ENCODE measurements at places on chromosomes 11 and 22.

DNA sequence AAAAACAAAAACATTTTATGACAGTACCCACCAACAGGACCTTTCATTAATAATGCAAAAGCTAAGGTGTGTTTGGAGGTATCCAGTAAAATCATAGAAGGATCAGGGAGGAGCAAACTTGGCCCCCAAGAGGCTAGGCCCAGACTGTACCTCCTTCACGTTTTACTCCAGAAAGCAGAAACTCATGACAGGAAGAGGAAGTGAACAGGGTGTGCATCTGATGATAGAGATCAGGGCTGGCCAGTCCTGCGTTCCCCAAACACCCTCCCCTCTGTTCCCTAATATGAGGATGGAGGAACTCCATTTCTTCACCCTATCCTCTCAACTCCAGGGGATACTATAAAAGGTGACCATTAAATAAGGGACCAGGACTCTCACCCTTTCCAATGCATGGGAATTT is 10.2 kb upstream of the MS4A12 start:
- DNase-seq: no peak

DNA sequence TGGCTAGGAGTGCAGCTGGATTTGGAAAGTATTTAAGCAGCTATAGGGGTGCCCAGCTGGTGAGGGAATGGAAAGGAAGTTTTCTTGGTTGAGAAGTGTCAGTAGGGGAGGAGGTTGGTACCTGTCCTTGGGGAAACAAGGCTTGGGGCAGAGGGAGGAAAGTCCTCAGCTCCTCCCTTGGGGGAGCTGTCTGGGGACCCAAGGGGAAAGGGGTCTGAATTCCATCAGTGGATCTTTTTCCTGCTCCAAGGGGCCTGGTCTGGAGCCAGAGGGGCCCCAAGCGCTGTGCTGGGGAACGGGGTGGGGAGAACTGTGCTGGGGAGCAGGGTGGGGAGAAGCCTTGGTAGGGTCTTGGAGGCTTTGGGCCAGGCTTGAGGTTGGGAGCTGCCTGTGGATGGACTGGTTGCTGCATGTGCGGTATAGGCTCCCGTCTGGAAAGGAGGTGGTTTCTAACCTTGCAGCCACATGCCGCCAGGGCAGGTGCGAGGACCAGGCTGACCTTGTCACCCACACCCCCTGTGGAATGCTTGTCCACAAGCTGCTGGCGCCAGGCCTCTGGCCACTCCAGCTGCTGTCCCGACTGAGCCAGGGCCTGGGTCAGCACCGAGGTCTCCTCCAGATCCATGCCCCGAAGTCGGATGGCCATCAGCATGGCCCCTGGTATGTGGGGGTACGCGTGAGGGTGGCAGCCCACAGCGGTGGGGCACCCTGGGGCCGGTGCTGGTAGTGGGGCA is 963 bp downstream of the TYMP start:
- DNase-seq: no peak

DNA sequence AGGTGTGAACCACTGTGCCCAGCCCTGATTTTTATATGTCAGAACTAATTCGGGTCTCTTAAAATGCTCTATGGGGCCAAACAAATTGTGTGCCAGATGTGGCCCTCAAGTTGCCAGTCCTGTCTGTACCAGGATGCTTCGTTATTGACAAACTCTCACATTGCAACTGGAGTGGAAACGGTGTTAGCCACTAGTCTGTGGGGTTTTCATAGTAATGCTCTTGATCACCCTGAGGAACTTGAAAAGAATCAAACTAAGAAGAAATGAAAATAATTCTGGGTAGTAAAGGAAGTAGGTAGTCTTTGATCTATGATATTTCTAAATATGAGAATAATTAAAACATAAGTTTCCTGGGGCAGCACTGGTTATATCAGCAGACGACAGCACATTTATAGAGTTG is 67.3 kb upstream of the ADSL start:
- DNase-seq: no peak

- DNase-seq: no peak
Measured at GRCh38 chr11:36364551-36365325, 68.7 kb downstream of the PRR5L start.

GRCh38 chr11:19441752-19442553 is 201.2 kb upstream of the E2F8 start:
- no peak for DNase-seq

GRCh38 chr11:104198576-104198975 is 34.6 kb upstream of the PDGFD start:
- no peak for DNase-seq

DNA sequence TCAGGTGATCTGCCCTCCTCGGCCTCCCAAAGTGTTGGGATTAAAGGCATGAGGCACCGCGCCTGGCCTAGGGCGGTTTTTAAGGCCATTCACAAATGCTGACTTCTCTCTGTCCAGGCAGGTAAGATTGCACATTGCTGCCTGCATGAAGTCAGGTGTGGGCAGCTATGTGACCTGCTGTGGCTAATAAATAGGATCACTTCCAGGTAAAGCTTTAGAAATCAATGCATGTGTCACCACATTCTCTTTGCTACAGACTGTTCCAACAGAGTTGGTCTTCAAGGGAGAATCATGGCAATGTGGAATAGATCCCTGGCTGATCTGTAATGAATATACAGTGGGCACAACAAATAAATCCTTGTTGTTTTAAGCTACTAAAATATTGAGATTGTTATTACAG is 260.3 kb upstream of the PITPNB start:
- no peak for DNase-seq

GRCh38 chr11:23205156-23205871 is 345.0 kb upstream of the CCDC179 start:
- no peak for DNase-seq

GRCh38 chr22:32518381-32518780 is 43.8 kb downstream of the FBXO7 start:
- DNase-seq: no peak

DNA sequence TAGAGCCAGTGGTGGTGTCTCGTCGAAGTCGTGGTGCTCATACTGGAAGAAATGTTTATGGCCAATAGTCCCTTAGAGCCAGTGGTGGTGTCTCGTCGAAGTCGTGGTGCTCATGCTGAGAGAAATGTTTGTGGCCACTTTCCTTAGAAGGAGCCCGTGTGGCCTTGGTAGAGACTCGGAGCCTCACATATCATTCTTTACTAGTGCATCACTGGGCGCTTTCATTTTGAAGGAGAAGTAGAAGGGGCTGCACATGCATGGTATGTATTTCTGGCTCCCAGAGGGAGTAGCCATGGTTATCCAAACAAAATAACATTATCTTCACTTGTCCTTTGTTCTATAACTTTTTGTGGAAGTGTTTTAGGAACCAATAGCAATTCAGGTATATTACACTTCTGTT is 69.5 kb downstream of the JAM3 start:
- DNase-seq: no peak

- no peak for DNase-seq
Measured at GRCh38 chr11:128632141-128632791, 44.9 kb upstream of the ETS1 start.

- no peak for DNase-seq
Measured at GRCh38 chr11:126624506-126624905, 269.0 kb downstream of the ST3GAL4 start.

- no peak for DNase-seq
Measured at GRCh38 chr11:62652161-62653006, 718 bp downstream of the INTS5 start.

GRCh38 chr11:75425422-75425821 is 7.6 kb downstream of the KLHL35 start:
- no peak for DNase-seq

GRCh38 chr11:95585069-95585751 is 204.4 kb downstream of the FAM76B start:
- no peak for DNase-seq

- no peak for DNase-seq
Measured at GRCh38 chr11:128707681-128708080, 13.8 kb downstream of the FLI1 start.

DNA sequence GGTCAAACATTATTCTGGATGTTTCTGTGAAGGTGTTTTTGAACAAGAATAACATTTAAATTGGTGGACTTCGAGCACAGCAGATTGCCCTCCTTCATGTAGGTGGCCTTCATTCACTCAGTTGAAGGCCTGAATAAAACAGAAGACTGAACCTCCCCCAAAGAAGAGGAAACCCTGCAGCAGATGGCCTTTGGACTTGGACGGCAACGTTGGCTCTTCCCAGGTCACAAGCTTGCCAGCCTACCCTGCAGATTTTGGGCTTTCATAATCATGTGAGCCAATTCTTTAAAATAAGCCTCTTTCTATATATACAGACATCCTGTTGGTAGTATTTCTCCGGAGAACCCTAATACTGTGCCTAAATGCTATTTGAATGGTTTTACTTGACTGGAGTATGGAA is 432.2 kb upstream of the NARS2 start:
- no peak for DNase-seq

DNA sequence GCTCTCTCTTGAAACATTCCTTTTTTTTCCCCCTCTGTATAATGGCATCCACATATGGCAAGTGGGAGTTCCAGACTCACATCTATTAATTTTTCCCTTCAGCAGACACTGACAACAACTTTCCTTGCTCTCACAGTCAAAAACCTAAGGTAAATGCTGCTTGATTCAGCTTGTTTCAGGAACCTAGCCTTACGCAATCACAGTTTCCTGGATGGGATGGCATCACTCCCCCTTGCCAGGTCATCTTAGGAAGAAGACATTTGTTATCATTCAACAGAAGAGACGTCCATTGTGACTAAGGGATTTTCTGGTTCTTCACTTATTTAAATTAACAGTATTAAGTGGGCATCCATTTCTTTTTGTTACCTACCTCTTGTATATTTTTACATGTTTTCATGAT is 112.0 kb upstream of the PDGFD start:
- no peak for DNase-seq

- no peak for DNase-seq
Measured at GRCh38 chr11:44885919-44886789, 64.5 kb downstream of the TP53I11 start.

GRCh38 chr11:57597916-57598830 is 688 bp downstream of the SERPING1 start:
- DNase-seq: no peak

DNA sequence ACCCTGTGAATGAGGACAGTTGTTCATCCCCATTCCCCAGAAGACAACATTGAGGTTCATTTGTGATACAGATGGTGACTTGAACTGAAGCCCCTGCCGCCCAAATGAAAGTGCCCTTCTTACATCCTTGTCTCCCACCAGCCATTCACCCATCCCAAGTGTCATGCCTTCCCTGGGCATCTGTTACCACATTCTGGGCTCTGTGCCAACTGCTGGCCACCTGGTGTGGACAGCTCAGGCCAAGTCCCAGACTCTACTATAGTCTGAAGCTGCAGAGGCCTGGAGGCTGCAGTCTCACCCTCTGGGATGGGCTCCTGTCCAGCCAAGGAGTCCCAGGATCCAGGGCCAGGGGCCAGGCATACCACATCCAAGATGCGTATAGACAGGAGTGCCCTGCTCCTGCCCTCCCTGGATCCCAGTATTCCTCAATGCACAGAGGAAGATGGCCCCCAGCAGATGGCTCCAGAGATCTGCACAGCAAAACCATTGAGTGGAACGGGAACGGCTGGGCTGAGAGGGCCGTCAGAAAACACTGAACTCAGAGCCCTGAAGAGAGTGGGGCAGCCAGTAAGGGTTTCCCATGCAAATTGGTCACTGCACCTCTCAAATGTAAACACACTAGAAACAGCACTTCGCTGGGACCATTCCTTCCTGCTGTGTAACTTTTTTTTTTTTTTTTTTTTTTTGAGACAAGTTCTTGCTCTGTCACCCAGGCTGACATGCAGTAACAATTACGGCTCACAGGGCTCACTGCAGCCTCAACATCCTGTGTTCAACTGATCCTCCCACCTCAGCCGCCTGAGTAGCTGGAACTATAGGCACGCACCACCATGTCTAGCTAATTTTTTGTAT is 22.8 kb downstream of the ARRB1 start:
- peak; percentile 84 for DNase-seq

- DNase-seq: no peak
Measured at GRCh38 chr11:581752-582151, 5.5 kb downstream of the PHRF1 start.

DNA sequence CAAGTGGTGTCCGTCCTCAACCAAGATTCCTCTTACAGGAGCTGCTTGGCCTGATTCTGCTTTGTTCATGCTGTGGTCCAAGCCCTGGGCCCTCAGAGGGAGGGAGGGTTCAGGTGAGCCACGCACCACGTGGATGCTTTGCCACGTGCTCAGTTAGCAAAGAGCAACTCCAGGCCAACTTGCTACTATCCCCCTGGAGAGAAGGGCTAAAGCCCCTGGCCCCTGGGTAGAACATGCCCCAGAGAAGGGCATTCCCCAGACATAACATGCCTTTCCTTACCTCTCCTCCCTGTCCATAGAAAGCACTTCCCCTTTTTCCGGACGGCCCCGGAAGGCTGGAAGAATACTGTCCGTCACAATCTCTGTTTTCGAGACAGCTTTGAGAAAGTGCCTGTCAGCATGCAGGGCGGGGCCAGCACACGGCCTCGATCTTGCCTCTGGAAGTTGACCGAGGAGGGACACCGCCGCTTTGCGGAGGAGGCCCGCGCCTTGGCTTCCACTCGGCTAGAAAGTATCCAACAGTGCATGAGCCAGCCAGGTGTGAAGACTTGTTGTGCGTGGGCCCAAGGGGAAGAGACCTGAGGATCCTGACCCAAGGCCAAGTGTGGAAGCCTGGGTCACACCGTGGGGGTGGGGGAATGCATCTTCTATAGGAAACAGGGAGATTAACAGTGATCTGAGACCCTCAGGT is 8.8 kb downstream of the FOXR1 start:
- no peak for DNase-seq

DNA sequence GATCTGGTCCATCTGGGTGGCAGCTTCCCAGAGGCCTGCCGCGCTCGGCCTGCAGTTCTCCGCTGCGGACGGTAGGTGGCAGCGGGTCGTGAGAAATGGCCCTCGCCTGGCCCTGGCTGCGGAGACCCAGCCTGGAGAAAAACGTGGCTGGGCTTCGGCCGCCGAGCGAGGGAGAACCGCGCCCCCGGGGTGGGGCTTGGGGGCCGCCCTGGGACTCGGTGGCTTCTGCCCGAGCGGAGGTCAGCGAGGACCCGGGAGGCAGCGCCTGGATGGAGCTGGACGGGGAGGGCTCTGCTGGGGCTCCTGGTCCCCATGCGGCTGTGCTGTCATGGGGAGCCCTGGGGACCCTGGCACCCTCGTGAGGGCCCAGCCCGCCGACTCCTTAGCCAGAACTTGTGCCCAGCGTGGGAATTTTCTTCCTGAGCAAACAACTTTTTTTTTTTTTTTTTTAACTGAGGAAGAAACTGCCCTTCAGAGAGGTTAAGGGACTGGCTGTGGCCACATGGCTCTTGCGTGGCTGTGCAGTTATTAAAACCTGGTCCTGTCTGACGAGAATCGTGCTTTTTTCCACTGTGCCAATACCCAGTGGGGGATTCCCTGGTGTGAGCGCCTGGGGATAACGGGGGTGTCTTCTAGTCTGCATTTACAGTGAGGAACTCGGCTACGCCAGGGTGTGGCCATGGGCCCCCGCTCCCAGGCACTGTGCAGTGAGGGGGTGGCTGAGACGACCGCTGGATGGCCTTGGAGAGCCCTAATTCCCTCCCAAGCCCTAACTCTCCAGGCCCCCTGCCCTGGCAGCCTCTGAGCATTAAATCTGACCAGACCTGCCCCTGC is 535.6 kb downstream of the INSC start:
- peak; percentile 53 for DNase-seq
